ENCODE measurements at places on chromosomes 6 and 20. TPM values are rescaled to one million over a fixed set of nuclear protein-coding genes. Genes with fewer than 3 reads are reported as not detected.

FAM110A gene
- total RNA-seq: 1.00 TPM

RHAG gene
- not detected for total RNA-seq

MAP3K7 gene
- 34.2 TPM for total RNA-seq

SLC16A10 gene
- not detected for total RNA-seq

CHRNA4 gene
- total RNA-seq: not detected

HS3ST5 gene
- 0.14 TPM for total RNA-seq

RAD21L1 gene
- total RNA-seq: 0.14 TPM

CDH26 gene
- 0.14 TPM for total RNA-seq

TENT5A gene
- total RNA-seq: 47.5 TPM

HFE gene
- total RNA-seq: 13.7 TPM

CFB gene
- total RNA-seq: 61.2 TPM

EPB41L1 gene
- 24.5 TPM for total RNA-seq

ASIP gene
- total RNA-seq: not detected

EYA4 gene
- total RNA-seq: 16.6 TPM

CD24 gene
- total RNA-seq: 0.57 TPM

CPNE5 gene
- 0.55 TPM for total RNA-seq

VWA7 gene
- total RNA-seq: 0.28 TPM

TP53INP2 gene
- total RNA-seq: 2.2 TPM

FOXA2 gene
- total RNA-seq: under 0.01 TPM

IRAK1BP1 gene
- total RNA-seq: 3.7 TPM

NFYA gene
- 10.4 TPM for total RNA-seq

OVOL2 gene
- total RNA-seq: not detected

ZNF337 gene
- total RNA-seq: 21.4 TPM

GGTLC1 gene
- total RNA-seq: not detected

DEFB119 gene
- total RNA-seq: not detected

UBE2J1 gene
- 26.3 TPM for total RNA-seq

IL17F gene
- not detected for total RNA-seq

KHDC1 gene
- 2.6 TPM for total RNA-seq

RNF144B gene
- 0.28 TPM for total RNA-seq

MAD2L1BP gene
- 17.9 TPM for total RNA-seq

AK9 gene
- 1.6 TPM for total RNA-seq

PIGU gene
- total RNA-seq: 6.3 TPM

CRISP2 gene
- total RNA-seq: not detected

THBD gene
- total RNA-seq: 1.2 TPM

SLC35D3 gene
- total RNA-seq: not detected

SLC22A2 gene
- total RNA-seq: not detected

TMEM74B gene
- total RNA-seq: not detected

GUCA1A gene
- total RNA-seq: not detected

ARMH2 gene
- total RNA-seq: not detected

TNFRSF6B gene
- total RNA-seq: 0.65 TPM

TRIM15 gene
- not detected for total RNA-seq

SLA2 gene
- not detected for total RNA-seq

Data from smooth muscle cell of bladder (primary cell).